ENCODE measurements at places on chromosomes 6 and 20. TPM values are rescaled to one million over a fixed set of nuclear protein-coding genes. Genes with fewer than 3 reads are reported as not detected.

DNA sequence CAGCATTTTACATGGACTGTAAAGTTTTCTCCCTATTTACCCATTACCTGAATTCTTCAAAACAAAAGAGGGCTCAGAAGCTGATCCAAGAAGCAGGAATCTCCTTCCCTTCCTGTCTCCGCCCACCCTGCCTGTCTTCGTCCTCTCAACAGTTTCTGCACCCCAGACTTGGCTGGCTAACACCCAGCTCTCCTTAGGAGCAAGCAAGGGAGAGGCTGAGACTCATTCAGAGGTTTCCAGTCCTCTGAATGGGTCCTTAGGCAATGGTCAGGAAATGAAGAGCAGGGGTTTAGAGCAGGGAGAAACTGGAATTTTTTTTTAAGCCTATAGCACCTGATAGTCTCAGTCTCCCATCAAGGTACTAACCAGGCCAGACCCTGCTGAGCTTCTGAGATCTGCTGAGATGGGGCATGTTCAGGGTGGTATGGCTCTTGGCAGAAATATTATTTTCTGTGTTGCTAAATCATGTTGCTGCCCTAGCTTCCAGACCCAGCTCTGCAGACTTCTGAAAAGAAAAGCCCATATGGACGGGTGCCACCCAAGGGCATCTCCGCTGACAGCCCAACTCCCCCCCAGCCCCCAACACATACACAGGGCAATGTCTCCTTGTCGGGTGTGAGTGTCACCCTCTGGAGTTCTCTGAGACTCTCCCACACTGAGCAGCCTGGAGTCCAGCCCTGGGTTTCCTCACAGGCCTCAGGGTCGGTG, 74.6 kb upstream of the CD93 start:
- DNase-seq, result peak; percentile 62

GRCh38 chr6:126380072-126380583, 40.2 kb downstream of the CENPW start:
- no peak for DNase-seq

DNA sequence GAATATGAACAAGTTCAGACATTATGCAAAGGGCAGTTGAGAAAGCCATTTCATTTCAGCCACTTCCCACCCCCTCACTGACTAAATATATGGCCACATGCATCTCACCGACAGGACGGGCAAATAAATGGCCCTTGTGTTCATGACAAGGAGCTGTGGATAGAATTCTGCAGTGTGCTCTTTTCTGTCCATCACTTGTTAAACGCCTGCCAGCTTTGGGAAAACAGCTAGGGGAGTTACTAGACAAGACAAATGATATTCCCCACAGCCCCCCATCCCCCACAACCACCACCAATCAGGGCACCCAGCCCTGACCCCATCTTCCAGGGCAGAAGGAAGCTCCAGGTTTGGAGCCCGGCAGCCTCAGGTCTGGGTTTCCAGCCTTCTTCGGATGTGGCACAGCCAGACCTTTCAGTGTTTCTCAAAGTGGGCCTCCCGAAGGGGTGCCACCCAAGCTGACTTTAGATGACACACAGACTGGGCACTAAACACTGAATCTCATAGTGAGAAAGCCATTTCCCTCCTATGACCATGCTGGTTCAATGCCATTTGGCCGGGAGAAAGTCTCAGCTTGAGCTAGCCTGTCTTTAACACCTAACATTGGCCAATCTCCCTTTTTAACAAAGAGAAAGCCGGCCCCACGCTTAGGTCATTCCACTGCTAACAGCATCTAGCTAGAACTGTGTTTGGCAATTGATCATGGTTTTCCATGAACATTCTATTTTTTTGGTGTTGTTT, 4.0 kb upstream of the RIPOR3 start:
- DNase-seq, result peak; percentile 56

- no peak for DNase-seq
These were observed 347.6 kb upstream of the SULF2 start for GRCh38 chr20:48132834-48133233.

DNA sequence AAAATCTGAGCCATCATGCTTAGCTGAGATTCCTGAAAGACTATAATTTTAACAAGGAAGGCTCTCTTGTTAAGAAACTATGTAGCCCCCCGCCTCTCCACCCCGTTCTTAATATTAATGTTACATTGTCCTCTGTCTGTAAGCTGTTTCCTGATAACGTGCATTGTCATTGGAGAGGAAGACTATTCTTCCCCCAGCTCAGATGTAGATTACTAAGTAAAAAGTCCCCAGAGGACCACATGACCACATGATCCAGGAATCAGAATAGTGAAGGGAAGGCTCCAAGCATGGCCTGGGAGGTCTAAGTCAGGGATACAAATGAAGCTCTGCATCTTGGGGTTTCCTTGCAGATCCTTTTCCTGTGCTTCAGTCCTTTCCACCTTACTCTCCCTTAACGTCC, 106.4 kb downstream of the JARID2 start:
- no peak for DNase-seq

The HLA-DQA1 gene
- total RNA-seq, result 1.2 TPM

All from endodermal cell (in vitro differentiated cells).